Panc1 (cell line): ENCODE measurements at places on chromosomes 13 and 19.

- no peaks in the 10 kb centered on the region for H3K4me1 ChIP-seq
- no peaks in the 10 kb centered on the region for H3K36me3 ChIP-seq
- H3K4me3 ChIP-seq = no peak overlapping the region
Observed at GRCh38 chr13:56166864-56167263, 973.9 kb upstream of the PRR20A start.

GRCh38 chr13:83975655-83976165 is 93.4 kb upstream of the SLITRK1 start:
- H3K27me3 ChIP-seq = no peaks in the 10 kb centered on the region
- no peaks in the 10 kb centered on the region for H3K4me1 ChIP-seq
- no peak for DNase-seq
- no peak overlapping the region for H3K4me3 ChIP-seq
- no peaks in the 10 kb centered on the region for H3K36me3 ChIP-seq

DNA sequence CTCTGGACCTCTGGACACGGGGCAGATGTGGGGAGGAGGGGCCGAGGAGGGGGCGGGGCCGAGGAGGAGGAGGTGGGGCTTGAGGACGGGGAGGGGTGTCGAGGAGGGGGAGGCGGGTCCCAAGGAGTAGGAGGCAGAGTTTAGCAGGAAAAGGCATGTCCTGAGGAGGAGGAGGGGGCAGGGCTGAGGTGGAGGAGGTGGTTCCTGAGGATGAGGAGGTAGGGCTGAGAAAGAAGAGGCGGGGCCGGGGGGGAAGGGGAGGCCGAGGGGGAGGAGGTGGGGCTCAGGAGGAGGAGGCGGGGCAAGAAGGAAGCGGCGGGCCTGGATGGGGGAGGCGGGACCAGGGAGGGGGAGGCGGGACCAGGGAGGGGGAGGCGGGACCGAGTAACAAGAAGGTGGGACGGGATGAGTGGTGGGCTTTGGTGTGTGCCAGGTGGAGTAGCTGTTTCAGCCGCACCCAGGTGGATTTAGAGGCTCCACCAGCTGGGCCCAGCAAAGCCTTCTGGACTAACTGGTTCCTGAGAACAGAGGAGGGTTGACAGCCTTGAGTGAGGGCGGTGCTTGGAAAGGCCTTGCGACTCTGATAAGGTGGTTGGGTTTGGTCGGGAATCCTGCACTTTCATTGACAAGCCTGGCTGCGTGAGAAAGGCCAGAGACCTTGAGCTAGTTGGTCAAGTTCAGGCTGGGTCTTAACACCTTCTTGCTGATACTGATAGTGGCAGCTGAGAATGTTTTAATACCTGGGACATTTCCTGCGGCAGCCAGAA is 7.7 kb downstream of the TECR start:
- DNase-seq = no peak
- no peaks in the 10 kb centered on the region for H3K36me3 ChIP-seq
- H3K27me3 ChIP-seq = no peaks in the 10 kb centered on the region
- H3K4me3 ChIP-seq = peak overlapping the region; percentile 31
- H3K27ac ChIP-seq = no peak overlapping the region

DNA sequence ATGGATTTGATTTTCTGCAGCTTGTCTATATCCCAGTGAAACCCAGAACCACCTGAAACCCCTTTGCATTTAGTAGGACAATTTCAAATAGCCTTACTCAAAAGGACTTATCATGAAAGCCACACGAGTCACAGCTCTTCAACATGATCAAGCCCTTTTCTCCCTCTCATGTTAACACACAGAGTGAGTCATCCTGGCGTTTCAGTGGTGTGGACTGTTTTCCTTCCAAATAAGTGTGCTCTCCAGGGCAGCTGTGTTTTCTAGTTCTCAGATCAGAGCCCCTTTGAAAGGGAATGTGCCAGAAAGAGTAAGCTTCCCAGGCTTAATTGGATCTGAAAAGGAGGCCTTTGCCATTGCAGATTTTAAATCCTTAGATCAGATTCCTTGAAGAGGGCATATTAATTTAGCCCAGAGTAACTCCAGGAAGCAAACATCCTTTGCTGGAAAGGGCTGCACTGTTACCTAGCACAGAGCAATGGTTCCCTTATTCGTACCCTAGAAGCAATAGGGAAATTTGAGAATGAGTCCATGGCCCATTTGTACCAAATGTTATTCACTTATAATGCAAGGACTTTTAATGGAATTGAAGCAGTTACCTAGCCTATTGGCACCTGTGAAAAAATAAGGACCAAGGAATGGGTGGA is 51.3 kb downstream of the ERICH6B start:
- no peaks in the 10 kb centered on the region for H3K4me1 ChIP-seq
- no peaks in the 10 kb centered on the region for H3K36me3 ChIP-seq
- H3K4me3 ChIP-seq = no peak overlapping the region
- H3K27ac ChIP-seq = no peak overlapping the region
- DNase-seq = no peak
- no peaks in the 10 kb centered on the region for H3K27me3 ChIP-seq

- DNase-seq = no peak
- no peaks in the 10 kb centered on the region for H3K27me3 ChIP-seq
- no peak overlapping the region for H3K27ac ChIP-seq
- peaks cover 3% of the 10 kb centered on the region; the same call in 1 of the 2 replicates for H3K4me1 ChIP-seq
Observed at GRCh38 chr19:1896508-1896907, 8.7 kb upstream of the ADAT3 start.
